Stimulated activated CD8-positive, alpha-beta memory T cell treated with anti-CD3 and anti-CD28 coated beads, Interleukin-2, amount 100 ng/mL, for 1 hour (primary cell): ENCODE measurements at places on chromosomes 7 and 10.

- no peak for DNase-seq
These were observed 104.3 kb upstream of the PLXNA4 start for GRCh38 chr7:132680590-132680989.

DNA sequence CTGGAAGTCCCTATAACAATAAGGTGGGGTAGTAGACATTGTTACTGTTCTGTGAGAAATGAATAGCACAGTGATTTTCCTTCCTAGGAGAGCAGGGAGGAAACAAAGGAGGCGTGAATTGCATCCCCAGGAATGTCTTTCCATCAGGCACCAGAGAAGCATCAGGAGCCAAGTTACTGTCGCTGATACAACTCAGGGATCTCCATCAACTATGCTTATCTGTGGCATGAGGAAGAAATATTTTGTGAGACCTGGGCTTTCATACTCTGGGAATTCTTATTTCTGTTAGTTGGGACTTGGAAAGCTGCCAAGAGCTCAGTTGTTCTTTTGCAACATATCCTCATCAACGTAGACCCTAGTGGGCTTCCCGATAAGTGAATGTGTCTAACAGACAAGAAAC, 622.3 kb downstream of the SUGCT start:
- no peak for DNase-seq

- no peak for DNase-seq
These were observed 12.8 kb upstream of the POT1 start for GRCh38 chr7:124942399-124942798.

GRCh38 chr7:104267701-104268368, 60.0 kb upstream of the ORC5 start:
- DNase-seq: no peak

DNA sequence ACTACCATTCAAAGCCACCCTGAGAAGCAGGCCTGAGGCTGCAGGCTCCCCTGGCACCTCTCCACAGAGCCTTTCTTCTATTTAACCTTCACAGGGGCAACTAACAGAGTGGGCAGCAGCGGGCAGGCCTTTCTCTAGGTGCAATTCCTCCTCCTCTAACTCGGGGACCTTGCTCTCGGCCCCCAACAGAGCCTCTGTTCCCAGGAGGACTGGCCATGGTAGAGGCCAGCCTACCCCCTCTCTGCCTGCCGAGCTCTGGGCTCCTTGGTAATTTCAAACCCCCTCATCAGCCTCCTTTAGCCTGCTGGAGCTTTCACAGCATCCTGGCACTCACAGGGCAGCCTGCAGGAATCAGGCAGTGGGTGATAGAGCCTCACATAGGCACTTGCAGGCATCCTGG, 920.8 kb upstream of the ZNF722 start:
- no peak for DNase-seq

GRCh38 chr7:40586197-40586596, 451.4 kb downstream of the SUGCT start:
- DNase-seq: no peak

DNA sequence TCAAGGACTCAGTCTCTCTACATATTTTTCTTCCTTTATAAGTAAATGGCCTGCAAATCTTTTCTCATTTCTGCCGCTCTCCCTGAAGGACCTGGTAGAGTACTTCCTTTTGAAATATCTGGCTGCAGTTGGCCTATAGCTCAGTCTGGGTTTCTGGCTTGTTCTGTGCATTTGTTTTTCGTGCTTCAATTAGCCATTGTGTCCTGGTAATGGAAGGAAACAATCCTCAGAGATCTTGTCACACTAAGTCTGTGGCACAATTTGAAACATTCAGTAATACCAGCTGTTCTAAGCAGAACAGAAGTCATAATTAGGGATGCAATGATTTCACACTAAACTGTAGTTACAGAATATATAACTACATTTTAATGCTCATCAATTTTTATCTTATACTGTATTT, 545.0 kb downstream of the NRG3 start:
- DNase-seq: no peak

DNA sequence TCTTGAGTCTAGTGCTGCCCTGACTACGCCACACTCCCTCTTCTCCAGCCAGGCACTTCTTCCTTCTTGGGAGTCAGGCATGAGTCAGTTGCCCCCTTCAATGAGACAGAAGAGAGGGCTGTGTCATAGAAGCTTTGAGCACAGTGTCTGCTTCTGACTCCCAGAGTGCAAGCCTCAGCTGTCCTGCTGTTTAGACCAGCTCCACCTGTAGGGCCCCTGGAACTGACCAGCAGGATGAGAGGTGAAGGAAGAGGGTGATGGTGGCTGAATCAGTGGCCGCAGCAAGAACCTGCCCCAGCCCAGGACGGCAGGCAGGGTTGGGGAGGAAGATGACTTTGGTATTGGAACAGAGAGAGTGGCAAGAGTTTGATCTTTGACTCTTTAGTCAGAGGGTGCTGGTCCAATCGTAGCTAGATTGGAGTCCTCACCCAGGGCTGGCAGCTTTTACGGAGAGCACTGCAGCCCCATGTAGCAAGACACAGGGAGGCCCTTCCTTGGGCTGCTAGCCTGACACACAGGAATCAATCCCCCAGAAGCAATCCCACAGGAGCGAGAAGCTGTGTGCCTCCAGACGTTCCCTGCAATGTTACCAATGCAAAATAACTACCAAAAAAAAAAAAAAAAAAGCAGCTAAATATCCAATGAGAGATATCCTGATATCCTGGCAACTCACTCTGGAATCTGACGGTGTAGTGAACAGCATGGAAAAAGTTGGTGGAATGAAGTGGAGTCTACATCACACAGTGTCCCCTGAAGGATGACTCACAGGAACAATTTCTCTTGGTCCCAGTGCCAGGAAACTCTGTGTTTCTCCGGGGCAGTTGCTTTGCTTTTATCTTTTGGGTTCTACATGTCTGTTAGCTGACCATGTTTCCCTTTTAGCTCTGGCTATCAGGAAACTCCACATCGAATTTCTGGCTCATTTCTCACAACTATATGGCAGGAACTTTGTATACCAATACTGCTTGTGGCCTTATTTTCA, 6.9 kb downstream of the C10orf62 start:
- DNase-seq: no peak

GRCh38 chr10:62268399-62269114, at the start of gene RTKN2:
TSS of gene RTKN2 (minus strand) at chr10:62268844. CDS start at chr10:62268610, 234 bp downstream.
- DNase-seq: peak; percentile 40

DNA sequence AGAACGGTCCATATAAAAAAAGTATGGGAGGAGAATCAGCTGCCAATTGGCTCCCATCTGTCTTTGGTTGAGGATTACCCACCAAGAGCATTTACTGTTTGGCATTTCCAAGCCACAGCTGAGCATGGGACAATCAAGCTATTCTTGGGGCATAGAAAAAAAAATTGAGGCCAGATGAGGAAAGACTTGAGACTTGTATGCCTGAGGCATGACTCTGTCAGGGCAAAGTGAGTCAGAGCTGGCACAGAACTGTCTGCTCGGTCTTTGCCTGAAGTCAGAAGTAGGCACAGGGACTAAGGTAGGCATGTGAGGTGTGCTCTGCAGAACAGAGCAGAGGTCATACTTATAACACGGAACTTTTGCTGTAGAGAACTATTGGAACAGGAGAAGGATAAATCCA, 126.5 kb upstream of the CHRM2 start:
- no peak for DNase-seq

DNA sequence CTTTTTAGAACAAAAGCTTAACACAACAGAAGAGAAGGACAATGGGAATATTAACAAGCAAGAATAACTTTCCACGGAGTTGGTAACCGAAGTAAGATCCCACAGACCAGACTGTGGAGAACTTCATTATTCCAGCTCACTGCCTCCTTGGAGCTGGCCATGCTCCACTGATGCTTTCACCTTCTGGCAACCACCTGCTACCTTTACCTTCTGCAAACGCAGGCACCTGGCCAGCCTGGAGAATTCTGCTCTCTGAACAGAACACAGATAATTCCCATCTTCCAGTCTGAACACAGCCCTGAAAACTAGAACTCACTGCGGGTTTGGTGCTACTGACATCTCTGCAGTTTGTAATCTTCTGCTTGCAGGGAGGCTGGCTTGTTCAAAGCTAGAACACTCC, 66.5 kb downstream of the JAZF1 start:
- DNase-seq: no peak

DNA sequence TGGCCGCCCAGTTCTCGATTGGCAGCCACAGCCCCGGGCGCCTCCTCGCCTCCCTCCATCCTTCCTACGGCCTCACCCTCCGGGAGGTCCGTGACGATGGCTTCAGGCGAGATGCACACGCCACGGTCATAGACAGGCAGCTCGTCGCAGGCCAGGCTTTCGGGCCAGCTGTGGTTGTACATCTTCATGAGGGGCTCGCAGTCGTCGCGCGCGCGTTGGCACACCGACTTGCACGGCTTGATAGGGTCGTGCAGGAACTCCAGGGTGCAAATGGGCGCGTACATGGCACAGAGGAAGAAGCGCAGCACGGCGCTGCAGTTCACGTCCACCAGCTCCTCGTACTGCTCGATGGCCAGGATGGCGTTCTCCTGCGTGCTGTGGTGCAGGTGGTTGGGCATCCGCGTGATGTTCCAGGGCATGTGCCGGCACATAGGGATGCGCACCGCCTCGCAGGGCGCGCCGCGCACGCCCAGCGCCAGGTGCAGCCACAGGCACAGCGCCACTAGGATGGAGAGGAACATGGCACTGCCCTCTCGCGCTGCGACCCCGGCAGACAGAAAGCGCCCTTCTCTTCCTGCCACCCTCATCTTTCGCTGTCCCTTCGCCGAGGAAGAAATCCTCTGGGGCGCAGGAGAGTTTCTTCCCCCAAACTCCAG, 472 bp downstream of the SFRP4 start:
- DNase-seq: no peak

- no peak for DNase-seq
These were observed 190.8 kb downstream of the POU6F2 start for GRCh38 chr7:39168403-39169098.

- DNase-seq: no peak
These were observed 526 bp downstream of the SFRP5 start for GRCh38 chr10:97771055-97771891.

DNA sequence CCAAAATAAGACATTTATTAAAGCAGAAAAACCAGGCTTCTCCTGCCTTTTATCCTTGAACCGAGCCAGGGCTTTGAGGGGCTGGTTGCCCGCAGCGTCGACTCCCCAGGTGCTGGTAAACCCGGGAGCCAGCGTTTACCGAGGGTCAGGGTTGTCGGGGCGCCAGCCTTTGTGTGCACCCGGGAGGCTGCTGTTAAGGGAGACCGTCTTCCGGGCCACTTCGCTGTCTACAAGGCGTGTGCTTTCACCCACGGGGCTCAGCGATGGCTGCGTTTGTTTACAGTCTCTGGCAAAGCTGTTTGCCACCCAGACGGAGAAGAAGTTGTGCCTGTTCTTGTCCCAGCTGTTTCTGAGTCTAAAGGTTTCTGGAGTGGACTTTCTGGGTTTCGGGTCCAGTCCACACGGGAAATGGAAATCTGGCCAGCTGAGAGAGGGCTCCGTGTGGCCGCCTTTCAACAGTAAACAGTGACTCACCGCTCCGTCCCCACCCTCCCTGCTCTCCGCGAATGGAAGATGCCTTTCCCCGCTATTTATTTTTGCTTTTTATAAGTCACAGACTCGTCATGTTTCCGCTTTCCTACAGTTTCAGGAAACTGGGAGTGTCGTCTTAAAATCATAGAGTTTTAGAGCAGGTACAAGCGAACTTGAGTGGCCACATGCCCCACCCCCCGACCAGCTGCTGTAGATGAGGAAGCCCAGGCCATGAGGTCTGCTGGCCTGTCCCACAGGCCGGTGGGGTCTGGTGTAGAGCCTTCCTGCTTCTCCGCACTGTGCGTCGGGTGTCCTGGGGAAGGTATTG, 2.2 kb downstream of the MAFK start:
- no peak for DNase-seq

- no peak for DNase-seq
These were observed 46.4 kb upstream of the KMT2E start for GRCh38 chr7:104967595-104967994.

DNA sequence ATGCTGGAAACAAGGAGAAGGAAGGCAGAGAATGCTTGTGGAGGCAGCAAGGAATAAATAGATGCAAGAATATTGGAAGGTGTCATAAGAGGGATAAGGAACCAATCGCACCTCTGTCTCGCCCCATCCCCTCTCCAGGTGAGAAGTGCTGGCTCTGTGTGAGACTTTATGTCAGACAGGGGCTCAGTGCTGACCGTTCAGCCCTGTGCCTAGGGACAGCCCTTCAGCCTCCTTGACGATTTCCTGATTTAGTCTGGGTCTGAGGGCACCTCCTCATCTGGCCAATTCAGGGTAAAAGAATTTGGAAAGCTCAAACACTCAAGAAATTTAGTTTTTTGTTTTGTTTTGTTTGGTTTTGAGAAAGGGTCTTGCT, 54.9 kb downstream of the FAM241B start:
- no peak for DNase-seq

DNA sequence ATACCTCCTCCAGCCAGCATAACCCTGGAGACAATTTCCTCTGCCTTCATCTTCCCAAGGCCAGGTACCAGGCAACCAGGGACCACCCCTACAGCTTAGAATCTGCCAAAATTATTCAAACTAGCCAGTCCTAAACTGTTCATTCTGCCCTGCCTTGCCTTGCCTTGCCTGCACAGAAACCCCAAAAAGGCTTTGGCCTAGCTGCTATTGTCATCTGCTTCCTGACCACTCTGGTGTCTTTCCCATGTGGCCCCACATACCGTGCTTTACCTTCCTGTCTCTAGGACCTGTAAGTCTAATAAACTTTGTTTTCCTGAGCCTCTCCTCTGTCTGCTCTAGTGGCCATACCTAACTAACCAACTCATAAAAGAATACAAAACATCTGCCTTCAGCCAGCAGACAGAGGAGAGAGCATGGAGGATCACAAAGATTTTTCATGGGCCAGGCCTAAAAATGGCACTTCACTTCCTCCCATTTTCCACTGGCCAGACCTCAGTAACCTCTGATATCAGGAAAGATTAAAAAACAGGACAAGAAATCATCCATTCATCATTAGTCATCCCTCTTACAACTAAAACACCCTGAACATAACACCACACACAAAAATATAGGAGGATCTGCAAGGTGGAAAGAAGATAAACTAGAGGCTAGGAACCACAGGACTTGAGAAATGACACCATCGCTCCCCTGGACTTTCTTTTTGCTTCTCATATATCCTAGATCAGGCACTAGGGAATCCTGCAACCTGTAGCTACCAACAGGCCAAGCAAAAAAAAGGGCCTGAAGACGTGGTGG, 51.5 kb downstream of the IMMP2L start:
- DNase-seq: no peak

DNA sequence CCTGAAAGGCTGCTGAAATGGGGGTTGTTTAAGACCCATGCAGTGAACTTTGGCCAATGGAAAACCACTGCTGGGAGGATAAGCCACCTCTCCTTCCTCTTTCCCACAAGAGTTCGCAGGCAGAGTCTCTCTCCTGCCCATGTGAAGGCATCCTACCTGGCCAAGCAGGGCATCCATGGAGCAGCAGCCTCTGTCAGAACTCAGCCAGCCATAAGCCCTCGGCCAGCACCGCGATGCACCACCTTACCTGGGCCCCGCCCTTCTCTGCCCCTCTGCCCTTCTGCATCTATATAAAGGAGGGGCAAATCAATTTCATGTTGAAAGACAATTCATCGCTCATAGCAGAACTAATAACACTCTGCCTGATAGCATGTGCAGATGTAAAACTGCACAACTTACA, 6.1 kb upstream of the STK32C start:
- DNase-seq: no peak
